CD4-positive, alpha-beta T cell treated with Interleukin-6 for 4 hours (primary cell): ENCODE measurements at places on chromosomes 1 and 21.

DNA sequence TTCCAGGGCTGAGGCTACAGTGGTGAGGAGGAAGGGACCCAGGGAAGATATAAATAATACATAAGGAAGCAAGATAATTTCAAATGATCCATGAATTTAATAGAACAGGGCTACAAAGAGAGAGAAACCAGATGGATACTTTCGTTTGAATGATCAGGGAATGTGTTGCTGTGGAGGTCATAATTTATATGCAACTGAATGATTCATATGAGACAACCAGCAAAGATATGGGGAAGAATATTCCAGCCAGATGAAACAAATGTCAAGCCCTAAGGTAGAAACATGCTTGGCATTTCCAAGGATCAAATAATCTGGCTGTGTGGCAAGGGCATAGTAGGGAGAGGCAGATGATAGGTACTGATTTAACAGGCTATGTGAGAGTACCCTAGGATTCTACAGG lies 84.8 kb upstream of the ZC3H11B start:
- DNase-seq: no peak

DNA sequence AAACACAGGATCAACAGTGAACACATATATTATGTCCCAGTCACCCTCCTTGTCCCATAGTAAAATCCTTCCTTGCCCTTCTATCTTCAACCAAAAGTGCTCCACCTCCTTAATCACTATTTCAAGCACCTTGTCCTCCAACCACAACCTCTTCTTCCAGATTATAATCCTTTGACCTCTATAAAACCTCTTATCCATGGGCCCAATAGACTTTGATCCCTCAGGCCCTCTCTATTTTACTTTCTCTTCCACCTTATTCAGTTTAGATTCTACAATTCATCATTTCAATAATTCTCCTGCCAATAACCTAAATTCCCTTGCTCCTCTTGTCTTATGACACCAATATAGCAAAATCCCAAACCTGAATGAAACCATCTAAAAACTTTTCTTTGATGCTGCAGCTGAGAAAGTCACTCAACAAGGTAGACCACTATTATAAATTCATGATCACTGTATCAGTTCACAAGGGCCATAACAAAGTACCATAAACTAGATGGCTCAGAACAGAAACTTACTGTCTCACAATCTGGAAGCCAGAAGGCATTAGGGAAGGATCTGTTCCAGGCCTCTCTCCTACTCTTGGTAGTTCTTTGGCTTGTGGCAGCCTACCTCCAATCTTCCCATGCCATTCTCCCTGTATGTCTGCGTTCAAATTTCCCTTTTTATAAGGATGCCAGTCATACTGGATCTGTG lies 24.8 kb downstream of the EPS15 start:
- DNase-seq: no peak

- DNase-seq: no peak
Observed at GRCh38 chr1:209767706-209768105, 11.9 kb downstream of the TRAF3IP3 start.

DNA sequence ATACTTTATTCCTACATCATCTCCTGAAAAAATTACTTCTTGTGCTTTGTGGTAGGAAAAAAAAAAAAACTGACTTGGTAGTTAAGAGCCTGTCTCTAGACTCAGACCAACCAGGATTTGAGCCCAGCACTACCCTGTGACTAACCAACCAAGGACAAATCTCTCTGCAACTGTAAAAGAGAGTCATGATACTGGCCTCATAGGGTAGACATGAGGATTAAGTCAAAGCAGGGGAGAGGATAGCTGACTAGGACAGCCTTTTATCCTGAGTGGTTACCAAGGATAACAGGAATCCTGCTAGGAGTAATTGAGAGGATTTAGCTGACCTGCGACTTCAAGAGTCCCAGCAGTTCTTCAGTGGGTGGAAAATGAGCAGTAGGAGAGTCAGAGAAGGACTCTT lies 112.8 kb downstream of the C1orf21 start:
- DNase-seq: no peak

DNA sequence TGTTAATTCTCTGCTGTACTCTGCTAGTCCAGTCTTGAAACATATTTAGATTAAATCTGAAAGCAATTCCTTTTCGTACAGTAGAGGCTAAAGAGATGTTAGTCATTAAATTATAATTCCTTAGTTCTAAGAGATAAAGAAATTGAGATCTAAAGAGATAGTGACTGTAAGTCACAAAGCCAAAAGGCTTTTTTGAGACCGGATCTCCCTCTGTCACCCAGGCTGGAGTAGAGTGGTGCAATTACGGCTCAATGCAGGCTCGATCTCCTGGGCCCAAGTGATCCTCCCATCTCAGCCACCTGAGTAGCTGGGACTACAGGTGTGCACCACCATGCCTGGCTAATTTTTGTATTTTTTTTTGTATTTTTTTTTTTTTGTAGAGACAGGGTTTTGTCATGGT lies 64.7 kb downstream of the TPR start:
- no peak for DNase-seq

DNA sequence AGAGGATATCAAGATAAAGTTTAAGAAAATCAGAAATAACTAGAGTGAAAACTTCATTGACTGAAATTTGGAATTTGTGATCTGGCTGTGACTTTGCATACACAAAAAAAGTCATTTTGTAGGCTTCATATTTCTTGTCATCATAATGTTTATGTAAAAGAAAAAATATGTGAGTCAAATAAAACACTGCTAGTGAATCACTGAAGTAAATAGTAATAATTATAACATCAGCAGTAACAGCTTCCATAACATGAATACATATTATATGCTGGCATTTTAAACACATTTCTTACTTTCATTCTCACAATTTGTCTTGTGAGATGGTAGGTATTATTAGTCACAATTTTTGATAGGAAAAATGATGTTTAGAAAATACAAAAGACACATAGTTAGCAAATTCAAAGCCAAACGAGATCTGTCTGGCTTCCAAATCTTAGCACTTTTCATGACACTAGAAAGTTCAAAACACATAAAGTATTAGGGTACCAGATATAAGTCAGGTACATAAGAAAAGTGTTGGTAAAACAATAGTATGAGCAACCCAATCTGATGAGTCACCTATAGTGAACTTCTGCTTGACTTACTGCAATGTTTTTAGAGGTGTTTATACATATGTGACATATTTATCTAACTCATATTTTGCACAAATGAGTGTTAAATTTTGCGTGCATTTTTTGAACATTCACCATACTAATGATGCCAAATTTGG lies 241.0 kb upstream of the SNX7 start:
- DNase-seq: no peak

DNA sequence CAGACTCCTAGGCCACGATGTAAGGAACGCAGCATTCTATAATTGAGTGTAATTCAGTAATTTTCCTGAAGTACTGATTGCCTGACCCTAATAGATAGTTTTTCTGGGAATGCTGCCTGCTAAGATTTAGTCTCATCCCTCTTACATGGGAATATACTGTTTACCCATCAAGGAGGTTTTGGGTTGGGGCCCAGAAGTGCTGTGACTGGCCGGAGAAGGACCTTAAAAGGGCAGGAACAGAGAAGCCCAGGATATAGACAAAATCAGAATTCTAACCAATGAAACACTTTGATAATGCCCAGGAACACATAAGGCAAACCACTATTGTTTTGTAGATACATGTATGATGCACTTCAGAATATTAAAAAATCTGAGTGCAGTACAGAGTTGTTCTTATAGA lies 111.6 kb downstream of the RGS2 start:
- DNase-seq: no peak

- DNase-seq: no peak
Observed at GRCh38 chr21:43034101-43034500, 41.5 kb downstream of the CBS start.

DNA sequence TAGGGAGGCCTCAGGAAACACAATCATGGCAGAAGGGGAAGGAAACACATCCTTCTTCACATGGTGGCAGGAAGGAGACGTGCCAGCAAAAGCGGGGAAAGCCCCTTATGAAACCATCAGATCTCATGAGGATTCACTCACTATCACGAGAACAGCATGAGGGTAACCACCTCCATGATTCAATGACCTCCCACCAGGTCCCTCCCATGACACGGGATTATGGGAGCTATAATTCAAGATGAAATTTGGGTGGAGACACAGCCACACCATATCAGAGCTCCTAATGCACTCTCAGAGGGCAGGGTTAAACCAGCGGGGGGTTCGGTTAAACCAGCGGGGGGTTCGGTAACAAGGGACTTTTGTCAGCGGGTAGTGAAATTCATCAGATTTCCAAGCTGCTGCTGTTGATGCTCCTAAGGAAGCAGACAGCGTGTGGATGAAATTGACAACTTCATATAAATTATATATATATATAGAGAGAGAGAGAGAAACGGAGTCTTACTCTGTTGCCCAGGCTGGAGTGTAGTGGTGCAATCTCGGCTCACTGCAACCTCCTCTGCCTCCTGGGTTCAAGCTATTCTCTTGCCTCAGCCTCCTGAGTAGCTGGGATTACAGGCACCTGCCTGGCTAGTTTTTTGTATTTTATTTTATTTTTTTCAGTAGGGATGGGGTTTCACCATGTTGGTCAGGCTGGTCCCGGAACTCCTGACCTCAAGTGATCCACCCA lies 4.2 kb downstream of the CSTB start:
- DNase-seq: no peak

- no peak for DNase-seq
Observed at GRCh38 chr1:242738702-242739645, 214.5 kb upstream of the PLD5 start.

- no peak for DNase-seq
Observed at GRCh38 chr1:119318466-119319309, 49.9 kb upstream of the HAO2 start.

GRCh38 chr1:40404670-40405462 lies 31.3 kb downstream of the SMAP2 start:
- DNase-seq: peak; percentile 65

DNA sequence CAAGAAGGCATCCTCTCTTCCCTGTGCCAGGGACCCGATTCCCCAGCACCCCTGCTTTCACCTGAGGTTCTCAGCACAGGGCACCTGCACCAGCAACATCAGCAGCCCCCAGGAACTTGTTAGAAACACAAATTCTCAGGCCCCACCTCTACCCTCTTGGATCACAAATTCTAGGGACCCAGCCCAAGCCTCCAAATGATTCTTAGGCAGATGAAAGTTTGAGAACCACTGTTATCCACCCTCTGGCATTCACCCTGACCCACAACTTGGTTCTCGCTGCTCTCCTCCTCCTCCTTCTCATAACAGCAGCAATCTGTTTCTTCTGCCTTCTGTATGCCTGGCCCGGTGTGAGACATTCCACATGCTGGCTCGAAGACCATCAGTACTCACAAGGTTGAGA lies 60.3 kb upstream of the HIVEP3 start:
- DNase-seq: no peak

- DNase-seq: no peak
Observed at GRCh38 chr1:11373029-11373894, 100.3 kb downstream of the UBIAD1 start.

DNA sequence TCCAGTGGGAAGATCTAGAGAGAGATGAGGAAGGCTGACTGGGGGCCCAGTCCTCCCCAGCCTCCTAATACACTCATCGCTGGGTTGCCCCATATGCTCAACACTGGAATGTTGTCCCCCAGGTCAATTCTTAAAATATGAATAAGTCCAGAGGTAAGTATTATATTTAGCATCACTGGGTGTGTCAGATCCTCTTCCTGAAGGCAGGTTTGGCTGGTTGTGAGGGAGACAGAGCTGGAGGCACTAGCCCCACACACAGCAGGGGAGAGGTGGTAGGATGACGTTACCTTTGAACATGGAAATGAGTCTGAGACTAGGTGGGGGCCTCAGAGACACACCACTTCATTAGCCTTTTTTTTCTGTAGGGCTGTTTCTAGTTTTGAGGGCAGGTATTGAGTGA lies 42.6 kb downstream of the SLC44A3 start:
- no peak for DNase-seq

- DNase-seq: no peak
Observed at GRCh38 chr21:20551939-20552338, 446.3 kb upstream of the NCAM2 start.

DNA sequence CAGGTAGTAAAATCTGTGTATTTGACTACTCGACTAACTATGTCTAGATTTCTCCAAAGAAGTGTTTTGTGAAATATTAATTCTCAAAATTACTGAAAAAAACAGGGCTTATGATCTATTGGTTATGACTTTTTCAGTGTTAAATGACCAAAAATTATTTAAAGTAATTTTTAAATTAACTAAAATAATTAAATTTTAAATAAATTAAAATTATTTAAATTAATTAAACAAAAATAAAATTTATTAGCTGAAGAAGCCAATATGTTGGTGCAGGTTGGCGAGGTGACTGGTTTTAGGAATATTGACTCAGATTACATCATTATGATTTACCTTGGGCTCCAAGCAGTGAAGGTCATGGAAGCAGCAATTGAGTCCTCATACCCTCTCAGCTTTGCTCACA lies 483.2 kb downstream of the PTPRC start:
- DNase-seq: no peak

DNA sequence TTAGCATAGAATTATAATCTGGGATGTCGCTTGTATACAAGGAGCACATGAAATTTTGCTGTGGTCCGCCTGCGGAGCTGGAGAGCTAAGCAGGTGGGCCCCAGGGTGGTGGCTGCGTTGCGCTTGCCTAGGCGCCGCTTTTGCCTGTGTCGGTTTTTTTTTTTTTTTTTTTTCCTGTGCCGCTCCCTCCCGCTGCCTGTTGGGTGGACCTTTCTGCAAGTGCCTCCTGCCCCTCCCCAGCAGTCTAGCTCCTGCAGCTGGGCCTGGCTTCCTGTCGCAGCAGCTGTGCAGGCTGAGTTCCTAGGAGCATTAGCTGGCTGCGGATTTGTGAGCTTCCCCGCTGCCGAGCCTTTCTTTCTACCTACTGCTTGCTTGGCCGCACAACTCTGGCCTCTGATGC lies 20.6 kb downstream of the PYHIN1 start:
- DNase-seq: peak; percentile 9

DNA sequence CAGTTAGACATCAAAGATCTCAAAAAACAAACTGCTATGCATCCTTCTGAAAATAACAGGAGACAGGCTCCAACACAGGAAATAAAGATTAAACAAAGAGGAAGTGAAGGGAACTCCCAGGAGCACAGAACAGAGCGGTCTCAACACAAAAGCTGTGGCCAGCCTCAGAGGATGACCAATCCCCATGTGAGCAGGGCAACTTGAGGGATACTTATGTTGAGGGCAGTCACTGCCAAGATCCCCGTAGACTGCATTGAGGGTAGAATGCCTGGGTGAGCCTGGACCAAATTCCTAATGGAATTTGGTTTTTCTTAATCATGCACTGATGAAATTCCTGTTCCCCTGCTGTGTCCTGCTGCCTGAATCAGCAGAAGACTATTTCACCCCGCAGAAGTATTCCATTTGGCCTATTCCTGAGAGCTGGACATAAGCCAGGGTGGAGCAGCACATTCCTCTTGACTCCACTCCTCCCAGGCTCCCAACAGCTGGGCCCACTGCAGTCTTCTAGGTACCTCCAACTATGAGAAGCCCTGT lies 49.0 kb downstream of the JAK1 start:
- DNase-seq: no peak

GRCh38 chr1:206608108-206608698 lies 4.1 kb downstream of the EIF2D start:
- peak; percentile 69 for DNase-seq

DNA sequence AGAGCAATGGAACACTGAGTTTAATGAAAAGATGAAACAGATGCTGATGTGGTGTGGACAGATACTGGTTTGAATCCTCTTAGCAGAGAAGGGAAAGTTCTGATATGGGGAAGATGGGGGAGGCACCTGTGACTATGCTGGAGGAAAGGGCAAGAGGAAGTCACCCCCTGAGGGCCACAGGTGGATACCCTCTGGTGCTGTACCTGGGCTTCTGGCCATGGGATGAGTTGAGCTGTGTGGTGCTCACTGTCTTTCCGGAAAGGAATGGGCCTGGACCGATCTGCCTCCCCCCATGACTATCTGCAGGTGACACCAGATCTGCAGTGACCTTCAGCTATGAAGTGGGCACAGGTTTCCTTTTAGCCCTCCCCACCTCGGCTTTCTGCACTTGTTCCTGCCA lies 52.4 kb downstream of the IER5 start:
- DNase-seq: no peak
